ENCODE measurements at places on chromosomes 5 and 9.

GRCh38 chr9:127763918-127764384 is 14.5 kb downstream of the SH2D3C start:
- peak; percentile 27 for DNase-seq

DNA sequence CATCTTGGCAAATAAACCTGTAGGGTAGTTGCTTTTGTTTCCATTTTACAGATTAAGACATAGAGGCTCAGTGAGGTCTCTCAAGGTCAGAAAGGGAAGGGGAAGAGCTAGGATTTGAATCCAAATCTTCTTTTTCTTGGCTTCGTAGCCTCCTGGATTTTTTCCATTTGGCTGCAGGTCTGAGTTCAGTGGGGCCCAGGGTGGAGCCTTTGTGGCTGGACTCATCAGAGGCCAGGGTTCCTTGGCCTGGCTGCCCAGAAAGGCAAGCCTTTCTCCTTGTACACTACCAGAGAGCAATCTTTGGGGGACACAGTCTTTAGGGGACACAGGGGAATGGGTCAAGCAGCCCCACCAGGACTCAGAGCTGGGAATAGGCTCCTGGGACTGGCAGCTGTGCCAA is 10.5 kb upstream of the TRAF1 start:
- DNase-seq: no peak

DNA sequence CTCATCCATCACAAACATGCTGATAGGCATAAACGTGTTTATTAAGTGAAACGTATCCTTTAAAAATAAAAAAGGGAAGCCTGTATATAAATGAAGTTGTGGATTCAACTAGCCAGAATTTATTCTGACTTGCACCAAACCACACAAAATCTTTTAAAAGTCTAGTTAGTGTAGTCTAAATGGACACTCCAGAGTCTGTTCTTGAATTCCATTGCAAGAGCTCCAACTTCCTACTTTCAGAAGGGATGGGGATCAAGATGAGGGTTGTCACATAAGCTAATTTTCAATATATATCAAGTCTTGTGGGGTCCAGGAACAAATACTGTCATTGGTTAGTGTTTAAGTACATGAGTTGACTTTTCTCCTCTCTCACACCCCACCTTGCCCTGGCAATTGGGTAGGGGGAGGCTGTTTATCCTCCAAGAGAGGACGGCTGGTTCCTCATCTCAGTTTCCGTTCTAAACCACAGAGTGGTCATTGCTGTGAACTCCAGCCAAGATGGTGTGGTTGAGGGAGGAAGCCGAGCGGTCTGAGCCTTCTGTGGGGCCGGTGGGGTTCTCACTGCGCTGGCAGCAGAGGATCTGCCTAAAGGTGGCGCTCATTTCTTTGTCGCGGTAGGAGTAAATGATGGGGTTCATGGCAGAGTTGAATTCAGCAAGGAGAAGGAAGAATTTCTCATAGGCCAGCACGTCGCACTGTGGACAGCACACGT is 163.2 kb downstream of the LPAR1 start:
- DNase-seq: no peak

DNA sequence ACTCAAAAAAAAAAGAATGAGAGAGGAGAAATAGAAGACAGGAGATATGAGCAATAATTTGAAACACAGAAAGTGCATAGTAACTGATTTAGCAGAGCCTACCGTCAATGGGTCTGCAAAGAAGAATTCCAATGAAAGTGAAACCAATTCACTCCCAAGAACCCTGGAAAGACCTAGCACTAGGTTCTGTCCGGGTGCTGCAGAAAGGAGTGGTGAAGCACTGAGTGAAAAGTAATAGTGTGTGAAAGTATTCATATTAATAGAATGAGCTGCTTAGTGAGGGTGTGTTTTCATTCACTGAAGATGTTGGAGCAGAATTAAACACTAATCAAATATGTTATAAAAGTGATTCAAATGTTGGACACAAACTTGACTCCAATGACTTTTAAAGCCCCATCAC is 51.3 kb upstream of the SLC30A5 start:
- no peak for DNase-seq

- DNase-seq: peak; percentile 92
Measured at GRCh38 chr5:172901788-172902496, 57.3 kb upstream of the RPL26L1 start.

DNA sequence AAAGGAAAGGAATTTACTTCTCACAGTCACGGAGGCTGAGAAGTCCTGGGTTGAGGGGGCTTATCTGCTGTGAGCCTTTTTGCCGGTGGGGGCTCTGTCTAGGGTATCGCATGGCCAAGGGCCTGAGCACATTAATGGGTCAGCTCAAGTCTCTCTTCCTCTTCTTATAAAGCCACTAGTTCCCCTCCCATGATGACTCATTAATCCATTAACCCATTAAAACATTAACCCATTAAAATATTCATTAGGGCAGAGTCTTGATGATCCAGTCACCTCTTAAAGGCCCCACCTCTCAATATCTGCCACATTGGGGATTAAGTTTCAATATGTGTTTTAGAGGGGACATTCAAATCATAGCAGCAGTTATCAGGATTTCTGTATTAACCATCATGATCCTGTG is 406.3 kb downstream of the SPOCK1 start:
- DNase-seq: no peak

GRCh38 chr5:53936481-53937352 is 373.7 kb downstream of the ARL15 start:
- no peak for DNase-seq

- DNase-seq: no peak
Measured at GRCh38 chr5:36066540-36067210, at the start of gene UGT3A2. Gene UGT3A2, minus strand, starts transcription at chr5:36066882. Its CDS starts 93 bp downstream, at chr5:36066789.

- DNase-seq: no peak
Measured at GRCh38 chr5:56566374-56567249, 248.7 kb upstream of the MAP3K1 start.

- DNase-seq: no peak
Measured at GRCh38 chr9:30197954-30198353, 2186.5 kb upstream of the ACO1 start.

GRCh38 chr5:78837836-78838235 is 147.3 kb downstream of the ARSB start:
- no peak for DNase-seq

DNA sequence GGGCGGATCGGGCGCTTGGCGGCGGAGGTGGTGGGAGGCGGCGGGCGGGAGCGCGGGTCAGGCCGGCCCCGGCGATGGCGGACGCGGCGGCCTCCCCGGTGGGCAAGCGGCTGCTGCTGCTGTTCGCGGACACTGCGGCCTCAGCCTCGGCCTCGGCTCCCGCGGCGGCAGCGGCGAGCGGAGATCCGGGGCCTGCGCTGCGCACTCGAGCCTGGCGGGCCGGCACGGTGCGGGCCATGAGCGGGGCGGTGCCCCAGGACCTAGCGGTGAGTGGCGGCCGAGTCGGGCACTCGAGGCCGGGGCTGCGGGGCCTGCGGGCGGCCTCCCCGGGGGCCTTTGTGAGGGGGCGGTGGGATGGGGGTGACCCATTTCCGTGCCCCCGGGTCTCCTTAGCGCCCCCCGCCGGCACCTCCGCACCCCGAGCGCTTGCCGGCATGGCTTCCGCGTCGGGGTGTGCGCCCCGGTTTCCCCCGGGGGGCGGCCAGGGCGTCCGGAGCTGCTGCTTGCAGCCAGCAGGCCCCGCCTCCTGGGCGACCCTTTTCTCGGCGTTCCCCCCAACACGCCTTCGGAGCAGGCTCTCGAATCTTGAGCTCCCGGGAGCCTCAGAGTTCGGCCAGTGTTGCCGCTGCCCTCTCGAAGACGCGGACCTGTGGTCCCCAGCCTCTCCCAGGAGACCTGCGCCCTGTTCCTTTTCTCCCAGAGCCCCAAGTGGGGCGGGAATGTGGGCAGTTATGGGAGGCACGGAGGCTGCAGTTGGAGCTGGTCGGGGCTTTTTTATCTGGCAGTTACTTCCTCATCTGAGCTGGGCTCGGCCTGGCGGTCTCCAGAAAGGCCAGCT is 456 bp downstream of the KDM3B start:
- DNase-seq: peak; percentile 70

- DNase-seq: no peak
Measured at GRCh38 chr9:98994172-98995058, 50.7 kb downstream of the COL15A1 start.

GRCh38 chr9:92501671-92502393 is 19.5 kb upstream of the ASPN start:
- peak; percentile 63 for DNase-seq

GRCh38 chr5:172437445-172438318 is 16.6 kb downstream of the SH3PXD2B start:
- peak; percentile 60 for DNase-seq

DNA sequence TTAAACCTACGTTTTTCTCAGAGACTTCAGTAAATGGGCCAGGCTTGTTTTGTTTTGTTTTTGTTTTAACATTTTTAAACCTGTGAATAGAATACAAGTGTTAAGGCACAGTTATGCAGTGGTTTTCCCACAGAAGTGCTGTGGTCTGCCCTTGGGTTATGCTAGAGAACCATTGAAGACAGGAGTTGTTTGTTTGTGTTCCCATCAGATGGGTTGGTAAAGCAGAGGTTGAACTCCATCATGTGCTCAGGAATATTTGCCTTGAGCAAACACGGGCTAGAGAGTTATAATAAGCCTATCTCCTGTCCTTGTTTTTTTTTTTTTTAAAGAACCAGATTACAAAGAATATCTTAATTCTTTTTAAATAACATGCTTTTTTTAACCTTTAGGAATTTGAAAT is 28.5 kb downstream of the RHOBTB3 start:
- DNase-seq: peak; percentile 64

GRCh38 chr5:158695595-158696330 is 404.0 kb downstream of the EBF1 start:
- DNase-seq: peak; percentile 61

DNA sequence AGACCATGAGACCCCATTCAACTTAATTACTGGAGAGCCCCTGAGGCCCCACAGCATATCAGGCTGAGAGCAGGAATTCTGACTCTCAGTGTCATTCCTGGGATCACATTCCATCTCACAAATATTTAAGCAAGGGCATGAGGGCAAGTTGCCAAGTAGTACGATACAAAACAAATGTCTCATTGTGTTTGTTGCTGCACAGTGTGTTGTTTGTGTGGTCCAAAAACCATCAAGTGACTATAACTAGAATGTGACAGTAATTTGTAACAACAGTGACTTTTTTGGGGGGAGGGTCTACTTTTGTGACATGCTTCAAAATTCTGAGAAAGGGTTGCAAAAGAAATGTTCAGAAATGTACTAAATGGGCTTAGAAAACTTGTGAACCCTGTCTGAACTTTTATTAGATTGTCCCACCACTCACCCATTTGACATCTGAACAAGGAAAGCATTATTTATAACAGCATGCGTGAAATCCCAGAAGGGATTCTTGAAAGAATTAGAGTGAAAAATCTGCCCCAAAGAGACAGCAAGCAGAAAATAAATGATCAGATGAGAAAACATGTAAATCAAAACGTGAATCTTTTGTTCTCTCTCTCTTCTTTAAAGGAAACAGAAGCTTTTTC is 347.0 kb downstream of the NTRK2 start:
- no peak for DNase-seq

GRCh38 chr5:138037907-138038633 is 5.2 kb upstream of the FAM13B start:
- no peak for DNase-seq

- no peak for DNase-seq
Measured at GRCh38 chr5:68369457-68370125, 154.0 kb downstream of the PIK3R1 start.

GRCh38 chr9:118575341-118576070 is 793.7 kb downstream of the BRINP1 start:
- peak; percentile 66 for DNase-seq

GRCh38 chr9:121642758-121643157 is 8.7 kb upstream of the DAB2IP start:
- DNase-seq: no peak

GRCh38 chr5:20029266-20029665 is 41.3 kb upstream of the CDH18 start:
- DNase-seq: no peak

DNA sequence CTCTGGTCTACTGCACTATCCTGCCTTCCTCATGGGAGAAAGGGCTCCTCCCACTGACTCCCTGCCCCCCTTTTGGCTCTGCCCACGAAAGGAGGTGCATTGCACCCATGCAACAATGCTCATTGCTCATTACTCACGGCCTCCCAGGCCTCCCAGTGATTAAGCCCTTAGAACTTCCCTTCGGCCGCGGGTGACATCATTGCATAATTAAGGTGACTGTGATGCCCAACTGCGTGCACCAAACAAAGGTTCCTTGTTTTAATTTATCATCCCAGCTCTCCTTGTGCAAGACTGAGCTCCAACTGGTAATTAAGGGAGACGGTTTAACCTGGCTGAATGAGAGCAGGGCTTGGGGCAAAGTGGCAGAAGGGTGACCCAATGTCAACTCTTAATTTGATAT is 180.4 kb downstream of the GAS1 start:
- peak; percentile 97 for DNase-seq

DNA sequence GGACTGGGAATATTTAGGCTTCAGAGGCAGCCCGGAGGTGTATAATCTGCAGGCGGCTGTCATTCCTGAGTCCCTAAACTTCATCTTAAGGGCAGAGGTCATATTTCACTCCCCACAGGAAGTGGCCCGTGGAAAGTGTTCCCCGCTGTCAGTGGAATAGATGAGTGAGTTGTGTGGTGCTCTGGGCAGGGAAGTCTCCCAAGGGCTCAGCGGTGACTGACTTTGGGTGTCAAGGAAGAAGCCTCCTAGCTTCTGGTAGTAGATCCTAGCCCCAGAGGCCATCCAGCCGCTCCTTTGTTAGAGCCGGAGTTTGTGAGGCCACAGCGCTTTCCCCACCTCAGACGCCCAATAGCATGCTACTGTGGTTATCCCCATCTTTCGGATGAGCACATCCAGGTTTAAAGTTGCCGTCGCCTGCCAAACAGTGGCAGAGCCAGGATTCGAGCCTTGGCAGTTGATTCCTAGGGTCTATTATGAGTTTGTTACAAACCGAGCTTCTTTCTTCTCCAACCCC is 38.9 kb upstream of the TIFAB start:
- DNase-seq: no peak

- no peak for DNase-seq
Measured at GRCh38 chr5:159518371-159518770, 188.1 kb upstream of the IL12B start.

GRCh38 chr5:39201781-39202596 is 17.4 kb downstream of the FYB1 start:
- DNase-seq: no peak

DNA sequence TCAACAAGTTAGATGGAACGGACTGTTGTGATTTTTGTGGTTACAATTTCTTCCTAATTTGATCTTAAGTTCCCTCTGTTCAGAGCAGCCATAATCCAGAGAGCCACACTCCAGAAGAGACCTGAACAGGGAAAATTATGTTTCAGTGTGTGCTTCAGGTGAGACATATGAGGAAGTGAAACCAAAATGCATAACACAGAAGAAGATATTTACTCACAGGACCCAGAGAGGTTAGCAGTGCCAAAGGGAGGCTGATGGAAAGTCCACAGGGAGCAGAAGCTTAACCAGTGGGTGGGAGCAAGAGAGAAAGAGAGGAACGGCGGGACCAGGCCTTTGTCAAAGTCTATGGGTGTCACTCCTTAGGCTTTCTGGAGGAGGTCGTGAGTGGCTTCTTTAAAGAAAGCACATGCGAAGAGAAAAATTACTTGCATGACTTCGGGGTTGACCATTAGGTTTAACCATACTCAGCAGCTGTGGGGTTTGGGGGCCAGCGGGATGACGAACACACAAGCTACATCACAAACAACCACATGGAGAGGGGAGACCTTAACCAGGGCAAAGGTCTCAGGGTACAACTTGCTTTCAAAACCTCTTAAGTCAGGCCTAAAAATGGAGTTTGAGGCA is 141.4 kb downstream of the MED10 start:
- no peak for DNase-seq
